ENCODE measurements at places on chromosomes 4 and X.

DNA sequence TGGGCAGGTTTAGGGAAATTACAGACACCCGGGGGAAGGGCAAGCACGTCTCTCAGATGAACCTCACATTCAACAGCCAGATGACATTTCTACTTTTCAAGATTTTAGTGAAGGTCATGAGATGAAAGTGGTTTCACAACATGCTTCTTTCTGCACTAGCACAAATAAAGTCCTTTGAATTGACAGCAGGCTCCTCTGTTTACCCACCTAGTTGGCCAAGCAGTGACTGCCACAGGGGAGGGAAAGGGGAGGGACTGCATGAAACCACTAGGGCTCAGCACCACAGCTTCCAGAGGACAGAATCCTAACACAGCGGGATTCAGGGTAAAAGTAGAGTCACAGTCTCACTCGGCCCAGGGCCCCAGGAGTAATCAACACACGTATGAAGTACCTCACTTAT is 6.2 kb downstream of the RAB40A start:
- DNase-seq = no peak

- DNase-seq = no peak
Observed at GRCh38 chrX:116384406-116384954, 51.9 kb upstream of the SLC6A14 start.

GRCh38 chr4:25032126-25032525 is 1.4 kb upstream of the LGI2 start:
- no peak for DNase-seq

- DNase-seq = no peak
Observed at GRCh38 chrX:72025236-72025770, 106.4 kb downstream of the RTL5 start.

DNA sequence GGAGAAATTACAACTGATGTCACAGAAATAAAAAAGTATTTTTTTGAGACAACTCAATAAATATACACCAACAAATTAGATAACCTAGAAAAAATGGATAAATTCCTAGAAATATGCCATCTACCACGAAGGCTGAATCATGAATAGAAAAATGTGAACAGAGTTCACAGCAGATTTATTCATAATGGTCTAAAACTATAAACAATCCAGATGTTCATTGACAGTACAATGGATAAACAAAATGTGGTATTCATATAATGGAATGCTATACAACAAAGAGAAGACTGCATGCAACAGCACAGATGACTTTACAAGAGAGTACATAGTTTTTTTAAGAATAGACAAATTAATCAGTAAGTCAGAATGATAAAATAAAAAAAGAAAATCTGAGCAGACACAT is 55.2 kb downstream of the CLOCK start:
- DNase-seq = no peak

- peak; percentile 30 for DNase-seq
Observed at GRCh38 chr4:152033621-152034020, 272.8 kb upstream of the GATB start.

GRCh38 chr4:182931691-182932345 is 14.6 kb upstream of the DCTD start:
- DNase-seq = no peak

- no peak for DNase-seq
Observed at GRCh38 chrX:37825215-37825842, 22.0 kb downstream of the DYNLT3 start.

DNA sequence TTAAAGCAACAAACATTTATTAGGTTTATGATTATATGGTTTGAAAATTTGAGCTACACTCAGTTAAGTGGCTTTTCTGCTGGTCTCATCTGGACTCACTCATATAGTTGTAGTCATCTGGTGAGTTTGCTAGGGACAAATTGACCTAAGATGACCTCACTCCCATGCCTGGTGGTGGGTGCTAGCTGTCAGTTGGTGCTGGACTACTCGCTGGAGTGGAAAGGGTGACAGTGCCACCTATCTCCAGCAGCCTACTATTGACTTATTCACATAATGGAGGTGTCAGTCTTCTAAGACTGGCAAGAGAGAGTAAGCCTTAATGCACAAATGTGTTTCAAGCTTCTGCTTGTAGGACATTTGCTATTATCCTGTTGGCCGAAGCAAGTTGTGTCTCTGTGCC is 88.2 kb downstream of the TASL start:
- no peak for DNase-seq

DNA sequence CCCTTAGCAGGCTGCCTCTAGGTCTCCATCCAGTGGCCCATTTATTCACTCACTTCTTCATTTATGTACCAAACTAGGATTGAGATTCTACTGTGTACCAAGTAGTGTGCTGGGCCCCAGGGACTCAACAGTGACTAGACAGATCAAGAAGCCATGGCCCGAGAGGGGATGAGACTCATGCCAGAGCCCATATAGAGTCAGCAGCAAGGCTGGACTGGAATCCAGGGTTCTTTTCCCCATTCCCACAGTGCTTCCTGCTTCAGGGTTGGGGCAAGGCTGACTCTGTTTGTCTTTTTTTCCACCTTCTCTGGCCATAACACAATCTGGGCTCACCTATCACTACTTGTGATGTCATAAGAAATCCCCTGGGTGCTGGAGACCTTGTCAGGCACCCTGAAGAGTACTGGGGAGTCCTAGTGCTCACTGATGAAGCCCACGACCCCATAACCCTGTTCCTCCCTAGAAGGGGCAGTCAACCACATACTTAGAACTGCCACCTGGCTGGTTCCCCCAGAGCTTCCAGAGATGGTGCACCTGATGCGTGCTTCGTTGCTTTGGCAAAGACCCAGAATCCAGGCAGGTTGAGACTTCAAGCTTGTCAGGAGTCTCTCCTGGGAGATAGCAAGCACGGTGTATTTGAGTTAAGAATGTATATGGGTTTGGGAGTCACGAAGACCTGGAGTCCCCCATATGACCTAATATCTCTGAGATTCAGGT is 6.2 kb downstream of the RTL5 start:
- no peak for DNase-seq

DNA sequence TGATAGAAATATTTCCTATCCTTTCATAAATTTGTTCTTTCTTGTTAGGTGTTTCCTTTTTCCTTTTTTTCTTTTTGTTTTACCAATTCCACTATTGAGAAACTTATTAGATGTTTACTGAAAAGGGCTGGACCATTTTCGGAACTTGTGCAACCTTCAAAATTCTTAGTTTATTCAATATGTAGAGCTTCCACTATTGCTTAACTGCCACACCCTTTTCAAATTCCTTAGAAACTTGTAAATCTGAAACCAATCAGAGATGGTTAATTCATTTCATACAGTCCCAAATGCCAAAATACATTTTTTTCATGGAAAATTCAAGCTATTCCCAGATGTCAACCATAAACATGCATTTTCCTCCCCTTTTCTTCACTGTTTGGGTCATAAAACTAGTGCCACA is 66.1 kb upstream of the SLC39A8 start:
- peak; percentile 48 for DNase-seq

GRCh38 chrX:63250253-63250868 is 100.8 kb downstream of the SPIN4 start:
- peak; percentile 78 for DNase-seq

- no peak for DNase-seq
Observed at GRCh38 chrX:29067351-29067750, 480.1 kb downstream of the IL1RAPL1 start.

DNA sequence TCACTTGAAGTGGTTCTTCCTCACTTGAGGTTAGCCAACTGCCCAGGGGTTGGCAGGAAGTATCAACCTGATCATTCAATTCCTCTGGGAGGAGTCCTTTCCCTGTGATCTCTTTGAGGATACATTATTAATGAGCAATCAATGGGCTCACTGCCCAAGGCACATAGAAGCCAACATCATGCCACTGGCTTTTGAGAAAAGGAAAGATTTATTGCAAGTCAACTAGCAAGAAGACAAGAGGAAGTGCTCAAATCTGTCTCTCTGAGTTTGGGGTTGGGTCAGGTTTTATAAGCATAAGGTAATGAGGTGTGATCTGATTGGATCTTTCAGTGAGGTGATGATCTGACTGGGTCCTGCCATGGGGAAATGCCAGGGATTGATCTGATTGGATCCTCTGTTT is 39.6 kb downstream of the FGFBP1 start:
- no peak for DNase-seq
